NCI-H1417 treated with DMSO at 0.1 percent for 48 hours (cell line): ENCODE measurements at places on chromosomes 3 and 15.

DNA sequence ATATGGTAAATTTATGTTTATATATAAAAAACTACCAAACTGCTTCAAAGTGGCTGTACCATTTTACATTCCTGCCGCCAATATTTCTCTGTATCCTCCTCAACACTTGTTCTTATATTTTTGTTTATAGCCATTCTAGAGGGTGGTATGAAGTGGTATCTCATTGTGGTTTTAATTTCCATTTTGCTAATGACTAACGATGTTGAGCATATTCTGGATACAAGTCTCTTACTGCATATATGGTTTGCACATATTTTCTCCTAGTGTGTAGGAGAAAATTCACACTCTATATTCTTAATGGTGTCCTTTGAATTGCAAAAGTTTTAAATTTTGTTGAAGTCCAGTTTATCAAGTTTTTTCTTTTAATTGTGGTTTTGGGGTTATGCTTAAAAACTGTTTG is 15.1 kb downstream of the NMD3 start:
- DNase-seq: no peak

DNA sequence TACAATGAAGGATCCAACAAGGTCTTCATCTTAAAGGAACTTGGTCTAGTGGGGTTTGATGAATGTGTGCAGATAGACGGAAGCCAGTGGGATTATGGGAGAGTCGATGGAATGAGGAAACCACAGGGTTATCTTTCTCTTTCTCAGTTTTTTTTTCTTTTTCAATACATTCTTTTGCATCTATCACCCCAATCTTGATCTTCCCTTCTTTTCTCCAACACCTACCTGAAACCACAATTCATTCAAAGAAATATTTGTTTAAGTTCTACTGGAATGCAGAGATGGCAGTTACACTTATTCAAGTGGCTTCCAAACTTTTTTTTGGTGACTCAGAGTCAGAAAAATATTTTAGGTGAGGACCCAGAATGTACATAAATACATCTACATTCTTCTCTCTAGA is 1.7 kb downstream of the TMEM212 start:
- no peak for DNase-seq

DNA sequence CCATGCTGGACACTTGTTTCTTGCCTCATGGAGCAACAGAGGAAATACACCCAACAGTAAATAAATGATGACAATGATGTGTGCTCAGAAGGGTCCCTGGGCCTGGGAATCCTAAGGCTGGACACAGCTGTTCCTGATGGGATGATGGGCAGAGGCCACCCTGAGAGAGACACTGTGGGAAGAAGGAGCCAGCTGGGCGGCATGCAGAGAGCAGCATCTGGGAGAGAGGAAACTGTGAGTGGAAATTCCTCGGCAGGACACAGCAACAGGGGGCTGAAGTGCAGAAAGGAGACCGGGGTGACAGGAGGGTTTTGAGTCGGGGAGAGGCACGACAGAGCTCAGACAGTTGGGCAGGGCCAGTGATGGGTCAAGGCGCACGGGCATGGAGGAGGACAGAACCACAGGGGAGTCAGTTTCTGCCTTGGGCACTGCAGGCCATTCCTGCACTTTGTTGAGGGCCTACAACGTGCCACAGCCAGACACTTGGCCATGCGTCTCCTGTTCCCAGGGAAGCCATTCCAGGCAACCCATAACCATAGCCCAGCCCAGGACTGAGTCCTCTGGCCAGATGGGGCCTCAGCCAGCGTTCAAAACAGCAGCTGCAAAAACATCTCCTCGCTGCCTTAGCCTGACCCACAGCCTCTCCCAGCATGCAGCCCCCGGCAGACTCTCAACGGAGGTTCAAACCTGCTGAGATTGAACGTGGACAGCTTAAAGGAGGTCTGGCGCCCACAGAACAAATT is 36.7 kb upstream of the SLC6A1 start:
- DNase-seq: no peak

- DNase-seq: no peak
Observed at GRCh38 chr3:70360979-70361760, 48.7 kb upstream of the MDFIC2 start.
